Central memory CD4-positive, alpha-beta T cell (primary cell): ENCODE measurements at places on chromosomes 7 and 10.

DNA sequence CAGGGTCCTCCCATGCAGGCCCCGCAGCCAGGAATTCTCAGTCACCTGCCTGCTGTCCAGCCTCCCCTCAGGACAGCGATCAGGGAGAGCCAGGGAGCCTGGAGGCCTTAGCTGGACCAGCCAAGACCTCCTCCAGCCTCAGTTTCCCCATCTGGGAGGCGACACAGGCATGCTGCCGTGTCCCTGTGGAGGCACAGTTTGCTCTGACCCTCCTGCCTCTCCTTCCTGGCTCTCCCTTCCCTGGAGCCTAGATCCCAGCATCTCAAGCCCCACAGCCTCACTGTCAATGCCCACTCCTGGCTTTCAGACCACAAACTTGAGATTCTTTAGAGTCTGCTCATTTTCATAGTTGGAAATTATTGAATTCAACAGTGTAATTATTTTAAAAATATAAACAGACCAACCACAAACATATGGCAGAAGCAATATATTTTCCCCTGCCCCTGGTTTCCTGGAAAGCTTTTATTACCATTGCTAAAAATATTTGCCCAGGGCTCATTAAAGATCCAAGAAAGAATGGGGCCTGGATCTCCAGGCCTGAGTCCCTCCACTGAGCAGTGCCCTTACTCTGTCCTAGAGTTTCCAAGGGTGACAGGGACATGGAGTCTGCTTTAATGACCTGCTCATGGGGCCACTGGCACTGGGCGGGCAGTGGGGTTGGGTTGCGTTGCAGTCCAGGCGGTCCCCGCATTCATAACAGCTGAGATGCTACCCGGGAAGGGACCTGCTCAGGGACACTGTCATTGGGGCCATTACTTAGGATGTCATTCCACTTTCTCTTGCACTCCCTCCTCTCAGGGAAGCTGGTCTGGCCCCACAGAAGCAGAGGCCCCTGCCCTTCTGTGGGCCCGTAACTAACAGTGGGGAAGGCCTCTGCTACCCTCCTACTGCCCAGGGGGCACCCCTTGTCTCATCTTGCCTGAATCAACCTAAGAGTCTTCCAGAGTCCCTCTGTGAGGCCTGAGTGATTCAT is 81.6 kb upstream of the CHST15 start:
- no peak for DNase-seq

DNA sequence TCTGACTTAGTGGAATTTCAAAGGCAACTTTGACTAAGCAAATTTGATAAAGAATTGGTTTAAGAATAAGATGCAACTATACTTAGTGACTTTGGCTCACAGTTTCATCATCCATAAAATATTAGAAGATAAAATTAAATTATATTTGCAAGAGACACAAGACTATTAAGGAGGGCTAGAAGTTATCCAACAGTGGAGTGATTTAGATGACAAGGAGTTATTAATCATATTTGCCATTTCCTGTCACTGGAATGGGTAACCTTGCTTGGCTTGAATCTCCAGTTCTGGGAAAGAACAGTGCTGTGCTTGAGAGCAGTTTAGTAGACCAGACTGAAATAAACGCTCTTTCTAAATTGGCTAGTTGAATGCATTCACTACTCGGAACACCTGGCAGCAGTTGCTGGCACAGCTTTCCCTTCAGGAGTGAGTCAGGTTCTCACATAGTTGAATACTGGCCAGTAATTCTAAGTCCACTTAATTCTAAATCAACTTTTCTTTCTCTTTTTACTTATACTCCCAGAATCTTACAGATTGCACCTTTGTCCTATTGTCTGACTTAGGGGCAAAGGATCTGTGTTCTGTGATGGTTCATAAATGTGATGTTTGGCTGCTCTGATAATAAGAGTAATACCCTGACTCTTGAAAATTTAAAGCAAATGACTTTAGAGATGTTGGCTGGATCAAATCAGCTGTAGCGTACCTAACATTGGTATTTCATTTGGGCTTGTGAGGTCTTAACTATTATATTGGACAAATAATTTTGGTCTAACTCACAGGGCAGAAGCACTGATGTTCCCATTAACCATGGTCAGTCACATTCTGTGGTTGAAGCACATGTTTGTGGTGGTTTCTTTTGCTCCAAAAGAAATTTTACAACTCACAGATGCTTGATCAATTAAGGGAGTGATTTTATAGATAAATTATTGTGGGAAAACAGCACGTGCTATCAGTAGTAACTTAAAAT is 16.6 kb downstream of the STMP1 start:
- no peak for DNase-seq

DNA sequence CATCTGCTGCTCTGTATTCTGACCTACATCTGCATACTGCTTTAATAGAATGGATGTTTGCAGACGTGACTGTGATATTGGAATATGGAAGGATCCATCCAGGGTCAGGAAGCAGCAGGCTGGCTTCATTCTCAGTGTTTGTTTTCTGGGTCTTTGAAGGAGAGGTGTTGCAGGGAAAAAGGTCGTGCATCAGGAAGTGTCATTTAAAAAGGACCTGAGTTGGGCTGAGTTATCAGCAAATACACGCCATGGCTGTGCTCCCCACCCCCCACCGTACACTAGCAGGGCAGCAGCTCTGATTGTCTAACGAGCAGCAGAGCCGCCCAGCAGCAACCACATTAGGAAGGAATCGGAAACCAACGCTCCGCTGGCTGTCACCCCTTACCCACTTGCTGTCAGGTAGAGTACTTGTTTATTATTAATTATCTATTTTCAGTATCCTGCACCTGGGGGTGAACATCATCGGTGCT is 63.1 kb upstream of the STEAP1B start:
- no peak for DNase-seq

DNA sequence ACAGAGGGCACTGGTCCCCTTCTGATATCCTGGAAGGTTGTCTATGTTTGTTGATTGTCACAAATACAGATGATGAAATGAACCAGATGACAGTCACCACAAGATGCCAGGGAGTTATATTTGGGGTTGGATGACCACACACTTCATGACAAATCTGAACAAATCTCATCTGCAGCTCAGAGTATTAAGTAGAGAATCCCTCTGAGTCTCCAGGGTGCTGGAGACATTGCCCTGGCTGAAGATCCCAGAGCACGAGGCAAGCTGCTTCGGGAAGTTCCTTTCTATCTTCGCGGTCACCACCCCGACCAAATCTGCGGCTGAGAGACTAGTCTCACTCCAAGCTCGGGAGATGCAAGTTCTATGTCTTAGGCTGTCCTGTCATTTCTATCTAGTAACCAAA is 9.0 kb downstream of the DENND2A start:
- no peak for DNase-seq

- DNase-seq = no peak
Measured at GRCh38 chr7:121005996-121006584, 17.6 kb downstream of the CPED1 start.

DNA sequence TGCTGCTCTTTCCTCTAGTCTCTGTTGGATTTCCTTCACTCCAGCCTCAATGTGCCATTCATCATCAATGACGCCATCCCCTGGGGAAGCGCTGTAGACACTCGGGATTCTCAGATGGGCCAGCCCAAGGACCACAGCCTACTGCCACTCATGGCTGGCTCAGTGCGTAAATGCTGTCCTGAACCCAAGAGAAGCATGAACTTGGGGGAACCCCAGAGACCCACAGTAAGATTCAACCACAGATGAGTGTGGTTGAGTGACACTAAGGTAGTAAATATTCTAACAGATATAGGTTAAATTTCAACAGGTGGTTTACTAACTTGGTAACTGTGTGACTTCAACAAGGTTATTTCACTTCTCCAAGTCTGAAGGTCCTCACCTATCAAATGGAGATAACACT is 304.1 kb downstream of the GRM8 start:
- DNase-seq = no peak

GRCh38 chr7:2754086-2754485 is 66.1 kb downstream of the AMZ1 start:
- DNase-seq = no peak

DNA sequence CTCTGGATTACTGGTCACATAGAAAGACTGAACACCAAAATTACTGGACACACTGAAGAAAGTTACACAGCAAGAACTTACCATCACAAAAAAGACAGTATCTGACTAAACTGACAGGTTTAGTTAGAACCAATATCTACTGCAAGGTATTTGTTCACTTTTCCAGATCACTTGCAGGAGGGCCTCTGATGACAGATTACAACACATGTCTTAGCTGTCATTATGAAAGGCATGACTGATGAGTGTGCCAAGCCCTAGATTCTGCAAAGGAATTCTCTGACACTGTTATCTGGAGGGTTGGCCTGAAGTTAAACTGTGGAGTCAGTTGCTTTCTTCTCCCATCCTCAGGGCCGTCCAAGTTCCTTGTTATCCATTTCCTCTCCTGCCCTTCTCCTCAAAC is 242.7 kb downstream of the KIF20B start:
- DNase-seq = no peak

- no peak for DNase-seq
Measured at GRCh38 chr10:73211106-73211811, 35.8 kb downstream of the DNAJC9 start.

DNA sequence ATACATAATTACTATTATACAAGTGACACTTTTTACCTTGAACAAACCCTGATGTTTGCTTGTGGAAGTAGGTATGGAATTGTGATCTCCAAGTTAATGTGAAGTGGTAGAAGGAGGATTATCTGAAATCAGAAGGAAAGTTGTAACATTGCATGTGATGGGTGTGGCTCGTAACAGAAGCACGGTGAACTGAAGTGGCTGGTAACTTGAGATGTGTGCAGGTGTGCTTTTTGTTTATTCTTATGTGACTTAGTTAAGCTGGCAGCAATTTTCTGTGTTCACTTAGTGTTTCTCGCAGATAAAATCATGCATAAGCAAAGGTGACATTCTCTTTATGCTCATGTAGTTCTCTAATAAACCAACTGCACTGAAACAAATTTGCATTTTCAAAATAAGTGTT is 82.3 kb downstream of the ZEB1 start:
- DNase-seq = no peak

DNA sequence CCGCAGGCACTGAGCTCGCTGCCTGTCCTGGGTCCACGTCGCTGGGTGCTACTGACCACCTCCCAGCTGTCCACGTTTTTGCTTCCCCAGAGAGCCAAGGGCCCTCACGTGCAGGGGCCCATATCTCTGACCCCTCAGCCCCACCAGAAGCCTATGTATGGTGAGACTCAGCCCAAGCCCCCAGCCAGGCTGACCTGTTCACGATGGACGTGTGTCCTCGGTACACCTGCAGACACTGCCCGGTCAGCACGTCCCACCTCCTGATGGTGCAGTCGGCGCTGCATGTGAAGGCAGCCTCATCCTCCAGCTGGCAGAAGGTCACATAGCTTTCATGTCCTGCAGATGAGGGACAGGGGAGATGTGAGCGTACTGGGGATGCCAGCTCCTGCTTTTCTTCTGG is 9.9 kb downstream of the WDR86 start:
- no peak for DNase-seq

DNA sequence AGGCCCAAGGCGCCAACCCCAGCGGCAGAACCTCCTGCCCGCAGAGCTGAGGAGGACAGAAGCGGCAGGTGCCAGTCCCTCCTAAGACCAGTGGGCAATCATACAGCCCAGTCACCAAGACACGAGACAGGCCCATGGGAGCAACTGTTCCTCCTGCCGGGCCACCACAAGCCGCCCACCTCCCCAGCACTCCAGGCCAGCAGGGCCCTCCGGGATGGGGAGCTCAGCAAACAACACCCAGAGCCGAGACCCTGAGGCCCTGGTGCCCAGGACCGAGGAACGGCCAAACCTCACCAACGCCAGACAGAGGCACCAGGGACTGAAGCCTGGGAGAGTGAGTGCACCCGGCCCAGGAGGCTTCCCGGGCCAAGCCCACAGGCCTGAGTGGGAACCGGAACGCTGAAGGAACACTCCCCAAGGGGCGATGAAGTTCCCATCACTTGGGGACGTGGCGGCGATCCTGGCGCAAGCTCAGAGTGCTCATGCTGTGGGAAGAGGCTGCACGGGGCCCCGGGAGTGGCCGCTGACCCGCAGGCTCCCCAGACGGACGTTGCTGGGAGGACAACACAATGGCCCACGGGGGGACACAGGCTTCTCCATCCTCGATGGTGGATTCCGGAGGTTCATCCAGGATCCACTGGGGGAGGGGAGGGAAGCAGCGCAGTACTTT is 35.1 kb downstream of the GPER1 start:
- DNase-seq = no peak

DNA sequence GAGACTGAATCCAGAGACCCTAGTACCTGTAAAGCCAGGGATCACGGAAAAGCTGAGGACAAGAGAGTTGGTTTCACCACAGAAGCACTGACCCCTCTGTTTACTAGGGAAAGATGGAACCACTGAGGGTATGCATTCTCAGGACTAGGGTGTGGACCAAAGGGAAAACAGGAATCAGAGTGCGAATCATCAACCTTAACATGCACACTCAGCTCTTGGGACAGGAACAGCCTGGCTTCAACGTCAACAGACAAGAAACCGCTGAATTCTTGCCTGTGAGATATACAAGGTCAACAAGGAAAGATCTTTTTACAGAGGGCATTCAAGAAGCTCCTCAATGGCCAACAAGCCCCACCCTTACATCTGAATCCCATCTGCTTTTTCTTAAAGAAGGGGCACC is 14.9 kb downstream of the TNRC18 start:
- no peak for DNase-seq

GRCh38 chr10:129689671-129690071 is 222.6 kb downstream of the MGMT start:
- DNase-seq = no peak

DNA sequence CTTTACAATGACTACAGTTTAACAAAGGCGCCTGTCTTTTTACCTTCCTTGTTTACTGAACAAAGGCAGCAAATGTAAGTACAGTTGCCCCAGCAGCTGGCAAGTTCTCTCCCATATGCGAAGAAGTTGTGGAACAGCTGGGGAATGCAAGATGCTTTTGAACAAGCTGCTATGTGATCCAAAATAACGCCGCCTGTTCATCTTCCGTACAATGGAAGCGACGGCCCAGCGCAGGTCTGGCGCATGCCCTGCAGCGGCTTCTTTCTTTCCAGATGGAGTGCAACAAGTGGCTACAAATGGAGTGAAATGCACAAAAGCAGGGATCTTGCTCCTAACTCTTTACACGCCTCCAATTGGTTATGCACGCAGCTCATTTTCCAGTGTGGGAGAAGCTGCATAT is 97.0 kb upstream of the SVIL start:
- no peak for DNase-seq

DNA sequence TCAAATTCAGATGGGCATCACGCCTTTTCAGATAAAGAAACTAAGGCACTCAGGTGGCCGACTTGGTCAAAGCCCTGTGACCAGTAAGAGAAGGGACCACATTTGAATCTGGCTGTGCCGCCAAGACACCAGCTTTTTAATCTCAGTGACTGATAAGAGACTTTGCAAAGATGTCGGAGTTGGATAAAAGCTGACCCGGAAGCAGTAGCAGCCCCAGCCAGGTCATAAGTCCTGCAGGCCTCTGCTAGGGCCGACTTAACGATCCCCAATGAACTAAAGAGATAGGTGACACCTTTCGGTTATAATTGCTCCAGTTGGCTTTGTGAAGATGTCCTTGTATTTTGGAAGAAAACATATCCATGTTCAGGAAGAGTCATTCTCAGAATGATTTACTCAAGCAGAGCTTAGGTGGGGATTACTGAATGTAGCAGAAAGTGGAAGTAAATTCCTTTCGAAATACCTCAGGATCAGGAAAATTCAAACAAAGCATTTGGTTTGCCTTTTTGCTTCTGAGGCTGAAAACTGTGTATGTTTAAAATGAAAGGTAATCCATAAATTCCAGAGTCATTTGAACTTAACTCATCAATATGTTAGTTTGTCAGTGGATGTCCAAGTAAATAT is 164.2 kb upstream of the PITRM1 start:
- no peak for DNase-seq

- DNase-seq = no peak
Measured at GRCh38 chr10:123888751-123889150, 2.9 kb downstream of the CPXM2 start.

GRCh38 chr10:7846591-7846990 is 28.3 kb downstream of the TAF3 start:
- DNase-seq = no peak
